ENCODE measurements at places on chromosomes 7 and 10.

DNA sequence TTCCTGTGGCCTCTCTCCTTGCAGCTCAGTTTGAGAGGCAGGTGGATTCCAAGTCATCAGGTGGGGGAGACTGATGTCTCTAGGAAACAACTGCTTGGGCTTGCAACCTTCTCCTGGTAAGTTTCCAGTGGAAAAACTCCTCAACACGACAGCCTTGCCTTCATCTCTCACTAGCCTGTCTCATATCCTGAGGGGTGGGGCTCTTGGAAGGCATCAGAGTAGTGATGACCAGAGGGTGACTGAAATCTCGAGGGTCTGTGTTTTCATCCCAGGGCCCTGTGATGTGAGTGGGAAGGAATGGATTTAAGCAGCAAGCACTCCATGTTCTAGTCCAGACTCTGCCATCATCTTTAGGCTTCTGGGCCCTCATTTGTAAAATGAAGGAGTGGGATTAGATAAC is 107.0 kb downstream of the NRP1 start:
- DNase-seq, result no peak

- DNase-seq, result no peak
Measured at GRCh38 chr7:19095353-19095860, 22.0 kb downstream of the TWIST1 start.

DNA sequence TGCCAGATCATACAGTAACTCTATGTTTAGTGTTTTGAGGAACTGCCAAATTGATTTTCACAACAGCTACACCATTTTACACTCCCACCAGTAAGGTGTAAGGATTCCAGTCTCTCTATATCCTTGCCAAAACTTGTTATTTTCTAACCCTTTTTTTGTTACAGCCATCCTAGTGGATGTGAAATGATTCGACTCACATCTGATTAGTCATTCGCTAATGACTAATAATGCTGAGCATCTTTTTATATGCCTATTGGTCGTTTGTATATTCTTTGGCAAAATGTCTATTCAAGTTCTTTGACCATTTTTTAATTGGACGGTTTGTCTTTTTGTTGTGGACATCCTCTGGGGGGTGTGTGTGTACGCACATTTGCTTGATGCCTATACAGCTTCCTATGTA is 142.8 kb downstream of the DGKB start:
- DNase-seq, result no peak

- no peak for DNase-seq
Measured at GRCh38 chr10:43953672-43954071, 305.0 kb upstream of the ZNF32 start.

- no peak for DNase-seq
Measured at GRCh38 chr10:107865691-107866090, 701.2 kb upstream of the SORCS1 start.

GRCh38 chr7:45021604-45022296 is 21.7 kb downstream of the CCM2 start:
- no peak for DNase-seq
